Vagina (tissue), 2 donors: ENCODE measurements at places on chromosomes 16 and 17. TPM values are rescaled to one million over a fixed set of nuclear protein-coding genes. Genes with fewer than 3 reads are reported as not detected.
A peak's percentile ranks its signal among the peaks of the same experiment; 100 is the strongest.

TBC1D3G gene
- not detected for total RNA-seq

SLC35G6 gene
- total RNA-seq, result not detected

CX3CL1 gene
- 24.8 TPM for total RNA-seq

OR2C1 gene
- 0.74 TPM for total RNA-seq

TBC1D16 gene
- 18.2 TPM for total RNA-seq

- peaks cover 100% of the 10 kb centered on the region for H3K4me1 ChIP-seq
- peak overlapping the region; percentile 64 for H3K27ac ChIP-seq
- H3K36me3 ChIP-seq, result no peaks in the 10 kb centered on the region
- DNase-seq, result no peak
These were observed 33.8 kb downstream of the MPRIP start for GRCh38 chr17:17076066-17076465.

- no peaks in the 10 kb centered on the region for H3K27me3 ChIP-seq
- H3K4me3 ChIP-seq, result no peak overlapping the region
- H3K27ac ChIP-seq, result no peak overlapping the region
- no peaks in the 10 kb centered on the region for H3K36me3 ChIP-seq
These were observed 27.8 kb downstream of the PIPOX start for GRCh38 chr17:29070781-29071180.

DNA sequence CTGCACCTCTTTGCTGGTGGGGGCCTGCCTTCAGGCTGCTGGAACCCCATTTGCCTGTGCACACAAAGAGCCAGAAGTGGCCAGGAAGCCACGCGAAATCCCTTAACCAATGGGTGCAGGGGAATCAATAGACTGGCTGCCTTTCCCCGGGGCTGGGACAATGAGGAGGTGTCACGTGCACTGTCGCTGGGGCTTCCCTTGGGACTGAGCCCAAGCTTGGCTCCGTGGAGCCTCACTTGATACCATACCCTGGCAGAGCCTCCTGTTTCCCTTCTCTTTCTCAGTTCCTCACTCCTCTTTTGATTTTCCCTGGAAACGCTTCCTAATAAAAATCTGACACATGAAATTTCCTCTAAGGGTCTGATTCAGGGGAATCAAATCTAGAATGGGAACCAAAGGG, 38.8 kb upstream of the C16orf82 start:
- H3K4me1 ChIP-seq, result no peaks in the 10 kb centered on the region
- no peaks in the 10 kb centered on the region for H3K36me3 ChIP-seq
- no peak for DNase-seq
- H3K4me3 ChIP-seq, result no peak overlapping the region

DNA sequence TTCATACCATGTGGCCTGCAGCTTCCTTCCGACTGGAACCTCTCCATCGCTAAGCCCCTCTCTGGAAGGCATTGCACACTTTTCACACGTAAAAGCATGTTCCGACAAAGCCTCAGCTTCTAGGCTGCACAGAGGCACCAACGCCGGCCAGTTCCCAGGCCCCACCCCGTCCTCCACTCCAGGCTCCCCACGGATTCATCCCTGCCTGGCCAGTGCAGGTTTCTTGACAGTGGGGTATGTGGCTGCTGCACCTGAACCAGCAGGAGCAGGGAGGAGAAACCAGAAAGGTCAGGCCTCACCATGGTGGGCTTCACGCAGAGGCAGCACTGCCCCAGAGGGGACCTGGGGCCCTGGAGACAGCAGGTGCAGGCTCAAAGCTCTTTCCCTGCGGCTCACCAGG, 14.2 kb downstream of the TIMM22 start:
- DNase-seq, result no peak
- H3K4me1 ChIP-seq, result peaks cover 33% of the 10 kb centered on the region
- no peaks in the 10 kb centered on the region for H3K27me3 ChIP-seq
- H3K36me3 ChIP-seq, result peaks cover 41% of the 10 kb centered on the region

DNA sequence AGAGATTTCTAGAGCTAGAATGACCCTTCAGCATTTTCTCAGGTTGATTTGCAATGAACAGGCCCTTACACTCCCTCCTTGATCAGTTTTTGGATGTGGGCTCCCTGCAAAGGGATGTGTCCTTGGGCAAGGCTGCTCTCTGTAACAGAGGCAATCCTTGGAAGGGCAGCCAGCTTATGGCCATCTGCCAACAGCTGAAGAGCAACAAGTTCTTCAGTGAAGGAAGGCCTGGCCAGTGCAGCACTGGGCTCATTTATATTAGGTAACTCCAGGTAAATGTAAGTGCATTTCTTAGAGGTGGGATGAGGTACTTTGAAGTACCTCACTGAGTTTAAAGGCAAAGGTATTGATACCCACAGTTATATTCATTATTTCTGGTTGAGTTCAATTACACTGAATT, 114.3 kb upstream of the KCNJ16 start:
- H3K27me3 ChIP-seq, result no peaks in the 10 kb centered on the region
- no peak overlapping the region for H3K4me3 ChIP-seq
- H3K27ac ChIP-seq, result no peak overlapping the region
- H3K36me3 ChIP-seq, result no peaks in the 10 kb centered on the region
- no peak for DNase-seq

DNA sequence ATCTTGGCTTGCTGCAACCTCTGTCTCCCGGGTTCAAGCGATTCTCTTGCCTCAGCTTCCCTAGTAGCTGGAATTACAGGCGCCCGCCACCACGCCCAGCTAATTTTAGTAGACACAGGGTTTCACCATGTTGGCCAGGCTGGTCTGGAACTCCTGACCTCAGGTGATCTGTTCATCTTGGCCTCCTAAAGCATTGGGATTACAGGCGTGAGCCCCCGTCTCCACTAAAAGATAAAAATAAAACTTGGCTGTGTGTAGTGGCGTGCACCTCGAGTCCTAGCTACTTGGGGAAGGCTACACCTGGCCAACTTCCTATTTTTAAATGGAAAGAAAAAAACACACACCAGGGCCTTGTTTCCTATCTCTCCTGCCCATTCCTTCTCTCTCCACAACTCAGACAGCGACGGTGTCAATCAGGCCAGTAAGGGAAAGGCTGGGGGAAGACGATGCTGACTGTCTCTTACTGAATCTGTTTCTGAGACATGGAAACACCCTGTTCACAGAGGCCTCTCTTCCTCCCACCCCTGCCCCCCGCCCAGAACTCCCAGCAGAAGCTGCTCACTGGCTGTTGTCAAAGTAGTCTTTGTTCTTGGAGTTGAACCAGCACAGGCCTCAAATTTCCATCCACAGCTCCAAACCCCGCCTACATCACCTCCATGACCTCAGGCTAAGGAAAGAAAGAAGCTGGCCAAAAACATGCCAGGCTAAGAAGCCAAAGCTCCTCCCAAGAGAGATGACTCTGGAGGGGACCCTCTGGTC, 96.6 kb downstream of the NXN start:
- H3K4me1 ChIP-seq, result peaks cover 78% of the 10 kb centered on the region
- peak overlapping the region; percentile 80 for H3K27ac ChIP-seq
- H3K27me3 ChIP-seq, result no peaks in the 10 kb centered on the region

DNA sequence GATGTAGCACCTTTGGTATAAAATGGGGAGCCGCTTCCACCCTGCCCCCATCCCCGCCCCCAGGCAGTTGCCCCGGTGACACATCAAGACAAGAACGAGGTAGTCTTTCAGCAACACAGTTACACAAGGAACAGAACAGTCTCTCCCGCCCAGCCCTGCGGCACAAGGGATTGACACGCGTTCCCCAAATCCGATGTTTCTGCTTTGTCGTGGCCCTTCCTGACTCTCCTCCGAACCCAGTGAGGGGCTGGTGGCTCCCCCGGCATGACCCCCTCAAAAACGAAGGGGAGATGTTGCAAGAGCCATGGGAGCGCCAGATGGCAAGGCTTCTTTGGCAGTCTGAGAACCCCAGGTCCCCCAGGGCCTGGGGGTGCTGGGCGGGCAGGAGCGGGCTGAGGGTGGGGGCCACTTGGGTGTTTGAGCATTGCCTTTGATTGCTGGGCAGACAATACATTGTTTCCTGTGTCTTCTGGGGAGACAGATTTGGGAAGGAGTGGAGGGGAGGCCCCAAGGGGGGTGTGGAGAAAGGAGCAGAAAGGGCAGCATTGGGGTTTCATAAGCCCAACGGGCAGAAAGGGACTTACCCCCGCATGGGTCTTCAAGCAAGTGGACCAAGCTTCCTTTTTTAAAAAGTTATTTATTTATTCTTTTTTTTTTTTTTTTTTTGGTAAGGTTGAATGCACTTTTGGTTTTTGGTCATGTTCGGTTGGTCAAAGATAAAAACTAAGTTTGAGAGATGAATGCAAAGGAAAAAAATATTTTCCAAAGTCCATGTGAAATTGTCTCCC, 16.6 kb downstream of the COL1A1 start:
- peaks cover 30% of the 10 kb centered on the region for H3K36me3 ChIP-seq
- no peak for DNase-seq
- peaks cover 70% of the 10 kb centered on the region for H3K4me1 ChIP-seq
- H3K27me3 ChIP-seq, result no peaks in the 10 kb centered on the region
- H3K4me3 ChIP-seq, result no peak overlapping the region

DNA sequence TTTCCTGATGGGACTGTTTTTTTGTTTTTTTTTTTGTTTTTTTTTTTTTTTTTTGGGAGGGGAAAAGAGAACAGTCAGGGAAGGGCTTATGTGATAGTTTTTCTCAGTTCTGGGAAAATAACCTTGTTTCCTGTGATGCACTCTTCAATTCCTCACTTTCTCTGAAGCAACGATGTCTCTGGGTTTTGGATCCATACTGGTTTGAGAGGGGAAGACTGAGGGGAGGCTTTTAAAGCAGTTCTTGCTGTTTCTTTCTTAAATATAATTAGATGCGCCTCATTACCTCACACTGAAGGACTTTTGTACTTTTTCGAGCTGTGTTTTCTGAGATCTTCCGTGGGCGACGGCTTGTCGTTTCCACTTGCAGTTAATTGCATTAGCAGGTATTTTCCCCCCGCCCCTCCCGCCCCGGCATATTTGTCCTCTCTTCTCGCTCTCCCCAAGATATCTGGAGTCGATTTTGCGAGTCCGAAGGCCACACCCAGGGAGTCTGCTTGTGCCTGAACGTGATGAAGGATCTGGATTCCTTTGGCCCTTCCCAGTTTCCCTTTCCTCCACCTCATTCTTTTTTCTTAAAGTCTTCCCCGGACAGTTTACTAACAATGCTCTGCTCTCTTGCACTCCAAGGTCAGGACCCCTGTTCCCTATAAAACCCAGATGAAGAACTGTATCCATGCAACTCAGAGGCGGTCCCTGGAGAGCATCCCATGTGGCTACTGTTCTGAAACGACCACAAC, 125.2 kb upstream of the ZFHX3 start:
- peak overlapping the region; percentile 11 for H3K4me3 ChIP-seq
- no peaks in the 10 kb centered on the region for H3K36me3 ChIP-seq
- peak overlapping the region; percentile 68 for H3K27ac ChIP-seq
- no peak for DNase-seq

- DNase-seq, result no peak
- no peaks in the 10 kb centered on the region for H3K4me1 ChIP-seq
- no peaks in the 10 kb centered on the region for H3K36me3 ChIP-seq
- H3K4me3 ChIP-seq, result no peak overlapping the region
These were observed 31.6 kb upstream of the SLC12A3 start for GRCh38 chr16:56833243-56833970.

DNA sequence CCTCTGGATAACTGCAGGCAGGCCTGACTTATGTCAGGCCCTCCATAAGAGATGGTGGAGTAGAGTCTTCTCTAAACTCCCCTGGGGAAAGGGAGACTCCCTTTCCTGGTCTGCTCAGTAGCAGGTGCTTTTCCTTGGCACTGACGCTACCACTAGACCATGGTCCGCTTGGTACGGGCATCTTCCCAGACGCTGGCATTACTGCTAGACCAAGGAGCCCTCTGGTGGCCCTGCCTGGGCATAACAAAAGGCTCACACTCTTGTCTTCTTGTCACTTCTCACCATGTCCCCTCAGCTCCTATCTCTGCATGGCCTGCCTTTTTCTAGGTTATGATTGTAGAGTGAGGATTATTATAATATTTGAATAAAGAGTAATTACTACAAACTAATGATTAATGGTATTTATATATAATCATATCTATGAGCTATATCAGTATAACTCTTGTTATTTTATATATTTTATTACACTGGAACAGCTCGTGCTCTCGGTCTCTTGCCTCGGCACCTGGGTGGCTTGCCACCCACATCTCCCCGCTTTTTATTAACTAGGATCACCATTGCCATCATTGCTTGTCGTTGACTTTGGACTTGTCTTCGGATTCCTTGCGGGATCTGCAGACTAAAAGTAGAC, 59.8 kb upstream of the ARL4D start:
- no peak for DNase-seq
- no peaks in the 10 kb centered on the region for H3K27me3 ChIP-seq
- peaks cover 3% of the 10 kb centered on the region for H3K4me1 ChIP-seq
- no peaks in the 10 kb centered on the region for H3K36me3 ChIP-seq
- H3K4me3 ChIP-seq, result no peak overlapping the region

DNA sequence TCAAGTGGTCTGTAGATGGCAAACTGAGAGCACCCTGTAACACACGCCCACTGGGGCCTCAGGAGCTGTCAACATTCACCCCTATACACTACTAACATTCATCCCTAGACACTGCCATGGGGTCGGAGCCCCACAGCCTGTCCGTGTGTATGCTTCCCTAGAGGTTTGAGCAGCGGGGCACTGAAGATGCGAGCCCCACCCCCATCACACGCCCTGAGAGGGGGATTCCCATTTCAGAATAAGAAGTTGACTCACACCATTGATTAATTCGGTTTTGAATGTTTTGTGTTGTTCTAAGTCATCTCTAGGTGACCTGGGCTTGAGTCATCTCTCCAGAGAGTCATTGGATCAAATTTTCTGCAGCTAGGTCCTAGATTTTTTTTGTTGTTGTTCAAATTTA, 37.3 kb upstream of the MMD start:
- no peak overlapping the region for H3K27ac ChIP-seq
- H3K36me3 ChIP-seq, result no peaks in the 10 kb centered on the region
- peaks cover 15% of the 10 kb centered on the region for H3K4me1 ChIP-seq

- H3K4me1 ChIP-seq, result no peaks in the 10 kb centered on the region
- H3K27ac ChIP-seq, result no peak overlapping the region
- H3K27me3 ChIP-seq, result no peaks in the 10 kb centered on the region
- H3K4me3 ChIP-seq, result no peak overlapping the region
- H3K36me3 ChIP-seq, result peaks cover 45% of the 10 kb centered on the region
- no peak for DNase-seq
These were observed 13.7 kb downstream of the BLMH start for GRCh38 chr17:30278032-30278431.
